ENCODE measurements at places on chromosomes 2 and 18. TPM values are rescaled to one million over a fixed set of nuclear protein-coding genes. Genes with fewer than 3 reads are reported as not detected.

DNA sequence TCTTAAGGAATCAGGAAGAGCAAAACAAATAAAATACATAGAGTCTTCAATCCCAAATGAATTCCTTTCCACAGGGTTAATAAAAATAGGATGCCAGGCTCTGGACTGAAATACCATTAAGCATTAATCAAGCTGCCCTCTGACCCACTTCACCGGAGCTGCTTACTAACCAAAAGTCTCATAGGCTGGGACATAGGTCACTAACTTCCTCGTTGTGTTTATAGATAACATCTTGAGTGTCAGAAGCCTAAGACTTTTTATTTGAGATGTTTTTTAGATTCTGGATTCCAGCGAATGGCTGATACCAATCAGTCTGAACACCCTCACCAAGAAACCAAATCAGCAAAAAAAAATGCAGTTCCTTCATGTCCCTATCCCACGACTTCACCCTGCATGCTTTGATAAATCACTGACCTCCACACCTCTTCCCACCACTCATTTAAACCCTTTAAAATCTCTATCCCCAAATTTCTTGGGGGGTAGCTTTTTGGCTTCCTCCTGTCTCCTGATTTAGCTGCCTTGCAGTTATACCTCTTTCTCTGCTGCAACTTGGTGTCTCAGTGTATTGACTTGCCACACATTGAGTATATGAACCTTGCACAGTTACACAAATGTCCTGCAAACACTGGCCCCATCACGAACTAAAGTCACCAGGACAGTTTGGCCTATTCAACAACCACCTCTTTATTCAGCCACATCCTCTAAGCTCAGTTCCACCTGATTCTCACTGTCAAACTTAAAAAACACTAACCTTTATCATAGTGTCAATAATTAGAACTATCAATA, 399.3 kb downstream of the METTL4 start:
- H3K27ac ChIP-seq, result no peak overlapping the region
- DNase-seq, result no peak
- no peaks in the 10 kb centered on the region for H3K36me3 ChIP-seq
- H3K27me3 ChIP-seq, result no peaks in the 10 kb centered on the region

DNA sequence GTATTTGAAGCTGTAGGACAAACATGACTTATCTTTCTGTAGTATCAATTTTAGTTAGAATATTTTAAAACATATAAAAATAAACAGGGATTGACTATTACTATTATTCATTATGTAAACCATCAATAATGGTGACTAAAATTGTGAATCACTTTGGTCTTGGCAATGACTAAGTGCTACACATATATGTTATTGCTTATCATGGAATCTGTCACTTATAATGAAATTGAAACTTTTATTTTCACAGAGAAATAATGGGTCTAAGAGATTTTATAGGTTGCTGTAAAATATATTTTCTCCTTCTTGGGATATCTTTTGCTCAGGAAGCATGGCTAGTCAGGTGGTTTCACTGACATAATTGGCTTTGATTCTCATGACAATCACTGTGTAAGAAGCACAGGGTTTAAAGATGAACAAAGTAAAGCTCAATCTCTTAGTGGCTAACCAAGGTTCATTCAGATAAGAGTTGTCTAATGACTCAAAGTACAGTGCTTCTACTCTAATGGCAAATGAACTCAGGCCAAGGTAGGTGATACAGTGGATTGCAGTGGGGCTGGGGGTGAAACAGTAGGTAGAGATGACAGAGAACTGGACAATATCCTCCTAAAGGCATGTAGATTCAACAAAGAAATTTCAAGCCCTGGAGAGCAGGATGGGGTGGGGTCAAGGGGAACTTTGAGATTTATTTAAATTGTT, 98.6 kb upstream of the FANCL start:
- no peak for DNase-seq
- H3K4me3 ChIP-seq, result no peak overlapping the region
- H3K4me1 ChIP-seq, result no peaks in the 10 kb centered on the region
- H3K36me3 ChIP-seq, result no peaks in the 10 kb centered on the region

DNA sequence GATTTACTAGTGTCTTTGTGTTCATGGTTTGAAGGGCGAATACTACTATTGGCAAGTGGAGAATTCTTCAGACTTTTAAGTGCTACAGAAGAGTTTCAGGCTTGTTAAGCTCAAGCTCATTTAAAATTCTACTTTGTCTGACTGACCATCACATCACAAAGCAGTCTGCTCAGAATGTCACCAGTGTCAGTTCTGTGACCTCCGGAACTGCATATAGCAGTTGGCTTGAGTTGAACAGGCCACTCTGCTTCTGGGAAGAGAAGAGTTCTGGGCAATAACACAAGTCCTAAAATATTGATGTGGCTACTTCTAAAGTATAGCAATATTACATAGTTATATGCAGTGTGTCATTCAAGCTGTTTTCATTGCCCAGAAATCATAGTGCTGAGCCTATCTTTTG, 245.0 kb upstream of the BOD1L2 start:
- DNase-seq, result no peak
- H3K36me3 ChIP-seq, result no peaks in the 10 kb centered on the region
- no peak overlapping the region for H3K27ac ChIP-seq
- no peaks in the 10 kb centered on the region for H3K4me1 ChIP-seq

DNA sequence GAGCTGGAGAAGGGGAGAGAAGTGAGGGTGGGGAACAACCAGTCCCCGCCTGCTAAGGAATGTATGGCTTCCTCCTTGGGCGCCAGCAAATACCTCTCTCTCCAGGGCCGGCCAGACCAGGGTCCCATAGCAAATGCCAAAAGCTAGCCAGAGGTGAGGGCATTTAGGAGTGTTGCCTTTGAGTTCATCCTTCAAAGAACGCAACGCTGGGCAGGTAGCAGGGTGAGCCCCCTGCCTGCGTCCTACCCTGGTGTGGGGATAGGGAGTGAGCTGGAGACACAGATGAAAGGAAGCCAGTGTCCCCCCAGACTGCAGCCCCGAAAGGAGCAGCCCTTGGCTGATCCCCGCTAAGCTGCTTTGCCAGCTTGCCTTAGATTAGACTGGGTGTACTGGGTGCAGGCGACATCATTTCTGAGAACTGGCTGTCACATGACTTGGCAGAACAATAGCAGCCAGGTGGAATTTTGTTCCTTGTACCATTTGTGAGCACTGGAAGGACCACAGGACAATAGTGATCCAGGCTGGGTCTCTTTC, 40.4 kb downstream of the KLHL29 start:
- H3K27me3 ChIP-seq, result no peaks in the 10 kb centered on the region
- no peak overlapping the region for H3K4me3 ChIP-seq
- no peaks in the 10 kb centered on the region for H3K36me3 ChIP-seq

DNA sequence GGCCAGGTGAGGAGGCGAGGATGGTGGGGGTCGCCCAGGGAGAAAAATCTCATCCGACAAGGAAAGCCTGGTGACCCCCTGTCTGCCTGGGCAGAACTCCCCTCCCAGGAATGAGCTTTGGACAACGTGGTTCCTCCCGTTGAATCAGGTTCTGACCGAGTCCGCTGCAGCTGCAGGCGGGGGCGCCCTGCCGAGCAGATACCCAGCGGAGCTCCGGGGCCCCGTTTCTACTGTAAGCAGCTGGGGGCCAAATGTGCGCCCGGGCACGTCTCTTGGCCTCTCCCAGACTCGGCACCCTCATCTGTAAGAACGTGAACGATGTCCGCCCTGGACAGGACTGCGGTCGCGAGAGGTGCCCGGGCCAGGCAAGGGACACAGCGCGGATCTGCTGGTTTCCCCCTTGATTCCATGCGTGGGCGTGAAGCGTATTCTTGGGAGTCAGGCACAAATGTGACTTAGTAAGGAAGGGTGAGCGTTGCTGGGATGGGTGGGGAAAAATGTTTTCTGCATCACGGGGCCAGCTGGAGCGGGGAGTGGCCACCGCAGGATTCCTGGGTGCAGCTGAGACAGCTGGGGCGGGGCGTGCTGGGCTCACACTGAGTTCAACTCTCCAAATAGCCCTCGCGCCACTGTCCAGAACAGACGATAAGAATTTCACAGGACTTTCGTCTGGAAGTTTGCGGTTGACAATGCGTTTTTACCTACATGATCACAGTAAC, 20.2 kb upstream of the TUBB6 start:
- H3K27ac ChIP-seq, result no peak overlapping the region
- no peaks in the 10 kb centered on the region for H3K4me1 ChIP-seq
- H3K36me3 ChIP-seq, result no peaks in the 10 kb centered on the region
- DNase-seq, result peak; percentile 67

- H3K4me3 ChIP-seq, result no peak overlapping the region
- DNase-seq, result no peak
- H3K27ac ChIP-seq, result no peak overlapping the region
Observed at GRCh38 chr2:214934006-214934405, 124.5 kb upstream of the BARD1 start.

DNA sequence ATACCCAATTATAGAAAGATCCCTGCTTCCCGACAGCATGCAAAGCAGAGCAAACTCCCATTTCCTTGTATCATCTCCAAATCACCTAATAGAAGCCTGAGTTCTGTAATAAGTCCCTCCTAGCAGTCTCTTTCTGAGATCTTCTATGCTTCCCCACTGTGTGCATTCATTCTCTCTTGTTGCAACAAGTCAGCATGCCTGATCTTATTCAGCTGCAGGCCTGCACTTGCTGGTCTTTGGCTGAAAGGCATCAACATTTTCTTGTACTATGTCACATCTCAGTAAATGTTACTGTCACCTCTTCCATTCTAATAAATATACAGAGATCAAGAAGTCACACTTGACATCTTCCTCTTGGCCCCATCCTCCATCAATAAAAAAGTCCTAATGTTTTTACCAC, 449.9 kb upstream of the MEX3C start:
- no peaks in the 10 kb centered on the region for H3K27me3 ChIP-seq
- no peak for DNase-seq
- H3K4me3 ChIP-seq, result no peak overlapping the region

GRCh38 chr2:24245986-24246776, 71.3 kb downstream of the FAM228A start:
- H3K27me3 ChIP-seq, result no peaks in the 10 kb centered on the region
- H3K36me3 ChIP-seq, result peaks cover 3% of the 10 kb centered on the region
- no peak for DNase-seq

DNA sequence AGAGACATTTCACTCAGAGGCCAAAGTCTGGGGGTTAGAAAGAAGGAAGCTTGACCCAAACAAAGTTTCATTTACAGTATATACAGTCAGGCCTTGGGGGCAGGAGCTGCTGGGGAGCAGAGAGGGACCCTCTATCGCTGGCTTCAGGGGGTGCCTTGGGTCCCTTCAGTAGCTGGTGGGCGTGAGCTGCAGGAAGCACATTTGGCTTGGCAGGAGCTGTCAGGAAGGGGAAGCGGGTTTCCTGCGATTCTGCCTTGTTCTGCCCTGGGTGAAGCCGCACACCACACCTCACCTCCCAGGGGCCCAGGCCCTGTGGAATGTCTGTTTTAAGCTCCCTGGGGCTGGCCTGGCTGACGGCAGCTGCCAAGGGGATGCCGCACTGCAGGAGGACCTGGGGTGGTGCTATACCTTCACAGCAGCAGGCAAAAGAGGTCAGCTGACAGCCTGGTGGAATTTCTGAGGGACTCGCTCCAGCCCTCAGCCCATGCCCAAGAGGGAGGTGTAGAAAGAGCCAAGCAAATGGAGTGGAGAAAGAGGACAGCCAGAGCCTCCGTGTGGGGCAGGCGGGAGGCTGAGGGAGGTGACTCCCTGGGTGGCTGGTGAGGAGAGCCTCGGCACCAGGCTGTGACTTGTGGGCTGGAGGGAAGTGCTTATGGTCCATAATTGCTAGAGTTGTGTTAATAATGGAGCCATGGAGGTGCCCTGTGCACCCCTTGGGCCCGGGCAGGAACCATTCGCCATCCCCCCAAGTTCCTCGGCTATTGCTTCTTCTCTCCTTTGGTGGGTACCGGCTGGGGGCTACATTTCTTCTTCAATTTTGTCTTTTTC, 43.9 kb downstream of the PSD4 start:
- H3K27ac ChIP-seq, result peak overlapping the region; percentile 90
- DNase-seq, result peak; percentile 76
- H3K27me3 ChIP-seq, result no peaks in the 10 kb centered on the region
- no peak overlapping the region for H3K4me3 ChIP-seq

- no peaks in the 10 kb centered on the region for H3K4me1 ChIP-seq
- H3K27me3 ChIP-seq, result no peaks in the 10 kb centered on the region
- no peak for DNase-seq
Observed at GRCh38 chr2:167534443-167534842, 646.2 kb downstream of the XIRP2 start.

DNA sequence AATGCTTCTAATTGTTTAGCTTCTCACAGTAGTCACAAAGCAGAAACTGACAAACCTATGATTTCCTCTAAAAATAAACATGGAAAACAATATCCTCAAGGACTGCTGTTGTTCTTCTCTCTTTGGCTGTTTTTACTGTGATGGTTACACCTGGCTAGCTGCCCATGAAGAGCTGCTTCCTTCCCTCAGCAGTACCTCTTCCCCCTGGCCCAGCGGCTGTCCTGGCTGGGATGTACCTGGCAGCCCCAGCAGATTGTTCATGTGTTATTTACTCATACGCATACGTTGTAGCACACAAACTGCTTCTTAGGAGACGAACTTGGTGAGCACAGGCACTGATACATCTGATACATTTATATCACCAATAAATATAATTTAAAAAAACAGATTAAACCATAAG, 27.4 kb downstream of the NEMP2 start:
- peaks cover 4% of the 10 kb centered on the region for H3K4me1 ChIP-seq
- DNase-seq, result no peak
- no peaks in the 10 kb centered on the region for H3K27me3 ChIP-seq
- peaks cover 6% of the 10 kb centered on the region for H3K36me3 ChIP-seq
- H3K4me3 ChIP-seq, result no peak overlapping the region

DNA sequence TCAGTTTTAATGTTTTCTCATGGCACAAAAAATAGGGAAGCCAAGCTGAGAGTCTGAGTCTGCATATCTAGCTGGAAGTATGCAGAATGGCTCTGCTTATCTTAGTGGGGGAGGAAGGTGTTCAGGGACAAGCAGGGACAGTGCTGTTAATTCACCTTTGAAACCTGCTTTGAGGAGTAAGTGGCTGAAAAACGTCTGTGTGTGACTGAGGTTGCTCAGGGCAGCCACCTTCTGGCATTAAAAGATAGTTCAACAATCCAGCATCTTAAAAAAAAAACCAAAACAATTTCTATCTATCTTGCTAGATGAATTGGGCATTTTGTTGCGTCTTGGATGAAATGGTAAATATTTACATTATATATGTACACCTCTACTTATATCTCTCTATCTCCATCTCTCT, 2.0 kb upstream of the TRPM8 start:
- no peaks in the 10 kb centered on the region for H3K4me1 ChIP-seq
- H3K36me3 ChIP-seq, result no peaks in the 10 kb centered on the region
- H3K4me3 ChIP-seq, result no peak overlapping the region
- H3K27me3 ChIP-seq, result no peaks in the 10 kb centered on the region
- no peak overlapping the region for H3K27ac ChIP-seq
- DNase-seq, result no peak

DNA sequence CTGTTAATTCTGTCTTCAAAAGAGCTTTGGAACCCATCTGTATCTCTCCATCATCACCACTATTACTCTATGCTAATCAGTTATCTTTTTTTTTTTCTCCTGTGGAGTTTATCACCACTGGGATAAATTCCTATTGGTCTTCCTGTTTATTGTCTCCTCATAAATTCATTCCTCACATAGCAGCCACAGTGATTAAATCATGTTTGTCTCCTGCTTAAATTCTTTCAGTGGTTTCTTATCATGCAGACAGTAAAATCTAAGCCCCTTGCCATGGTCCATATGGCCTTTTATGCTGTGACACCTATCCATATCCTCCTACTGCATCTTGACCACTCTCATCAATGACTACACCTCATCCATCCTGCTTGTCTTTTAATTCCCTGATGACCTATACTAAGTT, 239.8 kb upstream of the ZEB2 start:
- no peaks in the 10 kb centered on the region for H3K27me3 ChIP-seq
- DNase-seq, result no peak
- no peak overlapping the region for H3K4me3 ChIP-seq
- H3K4me1 ChIP-seq, result no peaks in the 10 kb centered on the region

GRCh38 chr2:216181351-216181750, 72.2 kb downstream of the XRCC5 start:
- no peak overlapping the region for H3K4me3 ChIP-seq
- H3K36me3 ChIP-seq, result peaks cover 8% of the 10 kb centered on the region
- H3K27ac ChIP-seq, result no peak overlapping the region

Gene RUFY4
- not detected for polyA plus RNA-seq

Gene GLI2
- polyA plus RNA-seq, result 0.32 TPM

Gene ADD2
- not detected for polyA plus RNA-seq
